ENCODE measurements at places on chromosomes 12 and 14.

- DNase-seq, result no peak
Measured at GRCh38 chr12:5817246-5817645, 127.8 kb downstream of the ANO2 start.

GRCh38 chr12:58138424-58138823 lies 197.1 kb downstream of the ATP23 start:
- DNase-seq, result no peak

GRCh38 chr14:31712244-31713127 lies 151.3 kb downstream of the NUBPL start:
- DNase-seq, result no peak

DNA sequence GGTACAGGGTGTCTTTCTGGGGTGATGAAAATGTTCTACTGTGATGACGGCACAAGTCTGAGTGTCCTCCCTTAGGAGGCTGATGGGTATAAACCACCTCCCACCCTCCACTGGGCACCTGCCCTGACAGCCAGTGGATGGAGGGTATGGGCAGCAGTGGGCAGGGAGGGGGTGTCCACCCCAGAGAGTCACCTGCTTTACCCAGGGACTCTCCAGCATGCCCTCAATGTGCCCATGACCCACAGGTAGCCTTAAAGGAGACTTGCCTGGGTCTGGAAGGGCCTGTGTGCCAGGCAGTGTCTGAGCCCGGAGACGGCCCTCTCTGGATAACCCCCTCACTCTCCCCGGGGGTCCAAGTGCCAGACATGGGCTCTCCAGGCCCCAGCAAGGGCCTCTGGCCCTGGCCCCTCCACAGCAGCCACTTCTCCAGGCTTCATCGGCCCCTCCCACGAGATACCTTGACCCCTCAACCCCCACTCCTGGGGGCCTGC lies 38.8 kb downstream of the CCNK start:
- DNase-seq, result no peak

DNA sequence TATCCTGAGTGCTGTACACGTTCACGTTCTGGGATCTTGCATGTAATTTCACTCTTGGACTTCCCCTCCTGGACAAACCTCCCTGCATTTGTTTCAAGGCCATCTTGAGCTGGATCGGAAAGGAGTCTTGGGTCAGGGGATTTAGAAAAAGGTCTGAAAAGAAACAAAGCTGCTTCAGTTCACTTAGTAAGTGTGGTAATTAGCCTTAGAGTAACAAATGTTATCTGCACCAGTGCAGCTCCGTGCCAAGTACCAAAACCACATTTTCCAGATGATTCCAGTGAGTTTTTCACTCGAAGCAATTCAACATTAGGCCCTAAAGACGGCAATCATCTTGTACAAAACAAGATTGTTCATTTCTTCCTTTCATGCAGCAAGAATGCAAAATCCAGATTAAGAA lies 39.4 kb upstream of the ATXN2 start:
- DNase-seq, result no peak

- no peak for DNase-seq
Measured at GRCh38 chr14:69654116-69654515, 42.7 kb downstream of the SUSD6 start.

GRCh38 chr12:27821259-27821973 lies 41.4 kb upstream of the MANSC4 start:
- DNase-seq, result no peak

- DNase-seq, result no peak
Measured at GRCh38 chr12:40002178-40003169, 103.4 kb downstream of the SLC2A13 start.

GRCh38 chr12:92132288-92132687 lies 13.4 kb downstream of the BTG1 start:
- no peak for DNase-seq

DNA sequence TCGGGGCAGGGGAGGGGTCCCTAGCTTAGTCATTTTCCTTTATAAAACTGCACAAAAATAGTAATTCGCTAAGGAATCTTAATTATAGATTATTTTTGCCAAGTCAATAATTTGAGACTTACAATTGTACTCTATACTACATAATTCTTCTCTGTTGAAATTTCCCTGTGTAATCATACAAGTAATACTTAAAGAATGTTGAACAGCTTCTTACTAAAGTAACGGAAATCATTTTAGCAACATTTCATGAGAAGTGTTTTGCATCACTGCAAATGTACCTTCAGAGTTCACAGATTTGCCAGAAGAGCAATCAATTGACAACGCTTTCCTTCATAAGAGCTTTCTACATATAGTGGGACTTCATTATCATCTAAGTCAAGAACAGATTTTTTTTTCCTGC lies 7.9 kb upstream of the GNG2 start:
- DNase-seq, result no peak
